Right cardiac atrium (tissue), 5 donors: ENCODE measurements at places on chromosomes 7 and 10.

- no peak for DNase-seq
Observed at GRCh38 chr10:115772606-115773005, 500.4 kb downstream of the GFRA1 start.

GRCh38 chr10:4403638-4404252 is 422.3 kb upstream of the AKR1E2 start:
- DNase-seq, result no peak

DNA sequence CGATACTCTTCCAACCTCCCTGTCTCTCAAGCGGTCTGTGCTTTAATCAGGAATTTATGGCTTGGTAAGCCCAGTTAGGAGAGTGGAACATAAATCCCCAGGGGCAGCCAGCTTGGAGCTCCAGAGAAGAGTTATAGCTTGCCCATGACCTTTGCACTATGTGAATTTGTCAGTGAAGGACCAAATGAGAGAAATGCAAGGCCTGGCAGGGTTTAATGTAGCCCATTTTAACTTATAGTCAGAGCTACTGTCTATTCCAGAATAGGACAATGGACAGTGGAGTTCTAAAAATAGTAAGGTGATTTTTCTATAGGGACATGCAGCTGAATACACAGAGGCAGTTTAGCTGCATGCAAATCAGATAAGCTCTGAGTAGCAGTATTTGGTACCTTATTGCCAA is 142.6 kb upstream of the CAV2 start:
- no peak for DNase-seq

- DNase-seq, result peak; percentile 76
Observed at GRCh38 chr10:96339956-96340904, 18.6 kb downstream of the OPALIN start.

DNA sequence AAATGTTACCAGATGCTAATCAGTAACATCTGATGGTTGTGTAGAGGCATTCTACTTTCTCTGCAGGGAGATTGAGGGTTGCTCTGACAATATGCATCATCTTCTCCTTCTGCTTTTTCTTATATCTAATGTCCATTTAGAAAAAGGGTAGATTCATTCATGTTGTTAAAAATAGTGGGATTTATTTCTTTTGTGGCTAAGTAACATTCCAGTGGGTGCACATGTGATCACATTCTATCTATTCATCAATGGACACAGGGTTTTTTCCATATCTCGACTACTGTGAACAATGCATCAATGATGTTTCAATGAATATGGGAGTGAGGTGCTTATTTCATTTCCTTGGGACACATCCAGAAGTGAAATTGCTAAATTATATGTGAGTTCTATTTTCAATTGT is 103.9 kb downstream of the CRPPA start:
- no peak for DNase-seq

GRCh38 chr10:24947304-24948097 is 4.9 kb downstream of the PRTFDC1 start:
- no peak for DNase-seq

DNA sequence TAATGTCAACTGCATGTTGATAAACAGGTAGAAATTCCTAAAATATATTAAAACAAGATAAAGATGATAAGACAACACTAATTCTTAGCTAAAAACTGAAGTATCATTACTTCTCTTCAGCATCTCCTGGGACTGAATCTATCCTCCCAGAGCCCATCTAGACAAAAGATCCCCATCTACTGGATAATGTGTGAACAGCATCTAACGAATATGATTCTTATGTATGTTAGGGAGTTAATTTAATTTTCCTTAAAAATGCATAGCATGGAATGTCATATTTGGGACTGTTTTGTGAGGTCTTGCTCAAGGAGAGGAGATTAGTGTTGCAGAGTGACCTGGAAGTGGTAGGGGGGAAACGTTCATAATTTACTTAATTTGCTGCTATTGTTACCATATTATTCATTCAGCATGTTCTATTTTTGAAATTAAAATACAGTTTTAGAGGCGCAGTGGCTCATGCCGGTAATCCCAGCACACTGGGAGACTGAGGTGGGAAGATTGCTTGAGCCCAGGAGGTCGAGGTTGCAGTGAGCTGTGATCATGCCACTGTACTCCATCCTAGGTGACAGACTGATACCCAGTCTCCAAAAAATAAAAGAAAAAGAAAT is 305.1 kb upstream of the CSTF2T start:
- no peak for DNase-seq

DNA sequence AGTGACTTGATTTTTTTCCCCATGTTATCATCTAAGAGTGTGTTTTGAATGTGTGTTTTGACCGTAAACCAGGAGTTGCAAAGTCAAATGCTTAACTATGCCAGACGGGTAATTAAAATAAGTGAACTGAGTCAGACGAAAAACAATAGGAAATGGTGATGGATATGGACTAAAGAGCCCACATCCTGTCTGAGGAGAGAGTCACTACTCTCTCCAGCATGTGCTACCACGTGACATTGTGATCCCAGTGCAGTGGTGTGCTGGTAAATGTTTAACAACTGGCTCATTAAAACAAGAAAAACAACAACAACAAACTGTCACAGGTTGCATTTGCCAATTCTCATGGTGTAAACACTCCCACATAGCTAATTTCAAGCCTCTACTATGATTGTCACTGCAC is 164.3 kb downstream of the SUGCT start:
- DNase-seq, result no peak

- peak; percentile 50 for DNase-seq
Observed at GRCh38 chr10:34104829-34105572, 710.1 kb downstream of the PARD3 start.

DNA sequence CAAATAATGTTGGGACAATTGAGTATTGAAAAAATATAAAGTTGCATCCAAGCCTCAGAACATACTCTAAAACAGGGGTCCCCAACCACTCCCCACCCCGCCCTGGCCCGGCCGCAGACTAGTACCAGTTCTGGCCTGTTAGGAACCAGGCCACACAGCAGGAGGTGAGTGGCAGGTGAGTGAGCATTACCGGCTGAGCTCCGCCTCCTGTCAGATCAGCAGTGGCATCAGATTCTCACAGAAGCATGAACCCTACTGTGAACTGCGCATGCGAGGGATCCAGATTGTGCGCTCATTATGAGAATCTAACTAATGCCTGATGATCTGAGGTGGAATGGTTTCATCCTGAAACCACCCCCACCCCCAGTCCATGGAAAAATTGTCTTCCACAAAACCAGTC is 19.4 kb downstream of the HIPK2 start:
- no peak for DNase-seq

DNA sequence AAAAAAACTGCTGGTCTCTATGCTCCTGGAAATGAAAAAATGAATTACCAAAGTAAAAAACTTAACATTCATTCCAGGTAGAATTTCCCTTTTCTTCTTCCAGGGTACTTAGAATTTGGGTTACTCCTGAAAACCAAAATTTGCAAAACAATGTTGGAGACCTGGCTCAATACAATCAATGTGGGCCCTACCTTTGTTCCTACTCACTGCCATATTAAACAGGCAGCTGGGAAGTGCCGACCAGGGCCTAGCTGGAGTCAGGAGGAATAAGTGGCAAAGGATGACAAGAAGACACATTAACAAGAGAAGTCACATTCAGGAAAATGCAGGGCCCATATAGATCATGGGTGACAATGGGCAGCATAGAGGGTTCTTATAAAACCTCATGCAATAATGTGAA is 6.4 kb upstream of the AGK start:
- no peak for DNase-seq

- no peak for DNase-seq
Observed at GRCh38 chr7:153036396-153037063, 277.0 kb downstream of the ACTR3B start.

- no peak for DNase-seq
Observed at GRCh38 chr7:105985229-105985628, 22.2 kb downstream of the CDHR3 start.

GRCh38 chr7:146647445-146647844 is 530.8 kb downstream of the CNTNAP2 start:
- no peak for DNase-seq

GRCh38 chr10:116852246-116852645 is 2.9 kb downstream of the ENO4 start:
- no peak for DNase-seq

GRCh38 chr7:43869867-43870240 is 537 bp upstream of the MRPS24 start:
- peak; percentile 31 for DNase-seq

GRCh38 chr7:108328174-108328651 is 128.0 kb downstream of the NRCAM start:
- no peak for DNase-seq

DNA sequence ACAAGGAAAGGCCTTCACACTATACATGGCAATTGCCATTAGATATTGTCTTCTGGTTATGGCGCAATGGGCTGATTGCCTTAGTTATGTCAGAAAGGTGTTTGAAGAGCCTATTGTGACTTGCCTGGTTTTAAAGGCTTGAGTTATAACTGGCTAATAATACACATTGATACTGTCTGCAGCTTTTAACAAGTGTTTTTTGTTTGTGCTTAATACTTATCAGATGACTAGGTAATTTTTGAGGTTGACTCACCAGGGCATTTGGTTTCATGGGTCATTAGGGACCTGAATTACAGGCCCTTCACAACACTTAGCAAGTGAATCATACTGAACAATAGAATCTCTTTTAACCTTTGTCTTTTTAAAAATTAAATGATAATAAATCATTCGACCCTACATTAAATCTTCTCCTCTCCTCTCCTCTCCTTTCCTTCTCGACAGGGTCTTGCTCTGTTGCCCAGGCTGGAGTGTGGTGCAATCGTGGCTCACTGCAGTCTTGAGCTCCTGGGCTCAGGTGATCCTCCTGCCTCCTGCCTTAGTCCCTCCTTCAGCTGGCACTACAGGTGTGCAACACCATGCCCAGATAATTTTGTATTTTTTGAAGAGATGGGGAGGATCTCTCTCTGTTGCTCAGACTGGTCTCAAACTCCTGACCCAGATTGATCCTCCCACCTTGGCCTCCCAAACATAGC is 196.3 kb downstream of the JCAD start:
- no peak for DNase-seq

DNA sequence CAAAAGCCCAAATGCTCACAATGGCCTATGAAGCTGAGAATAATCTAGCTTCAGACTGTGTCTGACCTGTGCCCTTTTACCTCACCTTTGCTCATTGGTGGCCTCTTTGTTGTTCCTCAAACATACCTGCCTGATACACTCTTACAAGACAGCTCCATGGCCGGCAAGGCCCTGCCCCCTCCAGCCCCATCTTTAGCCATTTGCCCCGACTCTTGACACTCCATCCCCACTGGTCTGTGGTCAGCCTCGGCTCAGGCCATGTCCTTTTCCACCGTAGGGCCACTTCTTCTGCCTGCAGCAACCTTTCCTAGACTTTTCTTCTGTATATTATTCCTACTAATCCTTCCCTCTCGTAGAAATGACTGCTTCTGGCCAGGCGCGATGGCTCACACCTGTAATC is 265.2 kb downstream of the RPS24 start:
- DNase-seq, result no peak

DNA sequence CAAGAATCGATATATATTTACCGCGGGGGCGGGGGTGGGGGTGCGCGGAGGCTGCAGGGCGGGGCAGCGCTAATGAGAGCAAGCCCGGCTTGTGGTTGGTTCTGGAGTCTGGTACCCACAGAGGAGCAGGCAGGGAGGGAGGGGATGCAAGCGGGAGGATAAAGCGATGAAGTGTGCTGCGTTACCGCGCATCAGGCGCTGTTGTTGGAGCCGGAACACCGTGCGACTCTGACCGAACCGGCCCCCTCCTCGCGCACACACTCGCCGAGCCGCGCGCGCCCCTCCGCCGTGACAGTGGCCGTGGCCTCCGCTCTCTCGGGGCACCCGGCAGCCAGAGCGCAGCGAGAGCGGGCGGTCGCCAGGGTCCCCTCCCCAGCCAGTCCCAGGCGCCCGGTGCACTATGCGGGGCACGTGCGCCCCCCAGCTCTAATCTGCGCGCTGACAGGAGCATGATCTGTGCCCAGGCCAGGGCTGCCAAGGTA is at the start of gene HECW1:
TSS of gene HECW1 (plus strand) at position 189 of the 482 bp plus-strand sequence. CDS start 131,259 bp downstream, outside the sequence.
- DNase-seq, result no peak

GRCh38 chr10:57849691-57850357 is 417.9 kb downstream of the IPMK start:
- no peak for DNase-seq

DNA sequence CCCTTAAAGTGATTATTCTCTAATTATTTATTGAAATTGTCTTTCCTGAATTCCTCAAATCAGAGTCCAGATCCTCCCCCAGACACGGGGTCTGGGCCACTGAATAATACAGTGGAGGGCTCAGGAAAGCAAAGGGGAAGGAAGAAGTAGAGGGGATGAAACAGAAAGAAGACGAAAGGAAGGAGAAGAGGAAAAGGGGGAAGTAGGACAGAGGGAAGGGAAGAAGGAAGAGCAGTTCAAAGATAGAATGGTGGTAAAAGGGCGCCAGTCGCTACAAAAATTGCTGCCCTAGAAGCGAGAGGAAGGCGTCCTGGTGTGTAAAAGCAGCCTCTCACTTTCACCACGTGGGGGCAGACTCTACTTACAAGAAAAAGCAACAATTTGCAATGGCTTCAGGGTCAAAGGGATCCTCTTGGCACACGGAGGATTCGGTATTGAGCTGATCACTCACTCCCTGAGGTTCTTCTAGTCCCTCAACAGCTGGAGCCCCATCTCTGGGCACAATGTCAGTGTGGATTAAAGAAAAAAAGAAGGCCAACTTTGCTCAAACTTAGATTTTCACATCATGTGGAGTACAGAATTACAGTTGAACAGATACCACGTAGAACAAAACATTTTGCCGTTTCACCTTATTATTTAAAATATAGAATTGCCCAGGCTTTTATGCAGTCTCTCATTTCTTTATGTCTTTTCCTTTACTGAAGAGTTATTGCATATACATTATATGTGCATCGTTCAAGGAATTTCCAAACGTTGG is 31.4 kb upstream of the NPVF start:
- DNase-seq, result peak; percentile 33

- no peak for DNase-seq
Observed at GRCh38 chr10:121188005-121188404, 336.8 kb downstream of the WDR11 start.

- DNase-seq, result no peak
Observed at GRCh38 chr7:17183630-17184328, 114.7 kb upstream of the AHR start.

DNA sequence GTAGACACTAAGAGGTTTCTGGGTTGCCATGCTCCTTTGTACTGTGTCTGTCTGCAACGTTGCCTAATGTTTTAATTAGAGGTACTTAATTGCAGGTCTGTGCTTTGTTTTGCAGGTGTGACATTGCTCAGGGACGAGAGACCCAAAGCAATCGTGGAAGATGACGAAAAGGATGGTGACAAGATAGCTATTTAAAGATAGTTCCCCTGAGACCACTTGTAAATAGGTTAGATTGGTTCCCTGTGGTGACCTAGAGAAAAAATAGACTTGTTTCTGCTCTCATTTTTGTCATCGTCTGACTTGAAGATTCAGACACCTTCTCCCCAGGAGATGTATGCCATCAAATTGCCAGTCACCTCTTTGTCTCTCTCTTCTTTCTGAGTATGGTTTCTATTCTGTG is 20.1 kb downstream of the PPP1R17 start:
- no peak for DNase-seq

DNA sequence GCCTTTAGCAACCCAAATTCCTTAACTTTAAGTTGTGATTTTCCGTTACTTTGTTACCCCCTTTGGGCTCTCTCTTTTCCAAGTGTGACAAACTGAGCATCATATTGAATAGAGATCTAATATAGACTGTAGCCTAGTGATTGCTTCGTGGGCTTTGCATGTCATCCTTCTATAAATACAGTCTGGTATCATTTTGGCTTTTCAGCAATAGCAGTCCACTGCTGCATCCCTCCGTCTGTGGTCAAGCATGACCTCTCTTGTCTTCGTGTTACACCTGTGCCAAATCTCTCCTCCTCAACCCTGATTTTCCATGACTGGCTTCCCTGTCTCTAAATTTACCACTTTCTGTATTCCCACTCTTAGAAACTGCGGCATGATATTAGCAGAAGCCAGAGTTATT is 53.8 kb upstream of the AGK start:
- DNase-seq, result no peak
